ENCODE measurements at places on chromosomes 5 and 9.
A peak's percentile ranks its signal among the peaks of the same experiment; 100 is the strongest.

DNA sequence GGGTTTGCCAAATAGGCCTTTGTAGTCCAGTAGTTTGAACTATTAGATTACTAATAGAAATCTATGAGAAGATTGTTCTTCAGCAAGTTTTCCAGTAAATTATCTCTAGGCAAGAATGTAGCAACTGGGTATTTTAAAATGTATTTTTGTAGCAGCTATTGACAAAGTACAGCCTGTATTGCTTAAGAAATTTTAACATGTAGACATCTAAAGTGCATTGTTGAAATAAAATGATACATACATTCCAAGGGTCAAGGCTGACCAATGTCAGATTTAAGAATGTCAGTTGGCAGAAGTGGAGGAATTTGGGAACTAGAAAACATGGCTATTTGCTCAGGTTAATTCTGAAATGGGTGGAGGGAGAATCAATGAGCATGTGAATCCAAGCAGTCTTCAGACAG, 57.5 kb upstream of the ZSWIM6 start:
- DNase-seq = no peak

GRCh38 chr9:138095813-138096518, 218.4 kb downstream of the CACNA1B start:
- no peak for DNase-seq

DNA sequence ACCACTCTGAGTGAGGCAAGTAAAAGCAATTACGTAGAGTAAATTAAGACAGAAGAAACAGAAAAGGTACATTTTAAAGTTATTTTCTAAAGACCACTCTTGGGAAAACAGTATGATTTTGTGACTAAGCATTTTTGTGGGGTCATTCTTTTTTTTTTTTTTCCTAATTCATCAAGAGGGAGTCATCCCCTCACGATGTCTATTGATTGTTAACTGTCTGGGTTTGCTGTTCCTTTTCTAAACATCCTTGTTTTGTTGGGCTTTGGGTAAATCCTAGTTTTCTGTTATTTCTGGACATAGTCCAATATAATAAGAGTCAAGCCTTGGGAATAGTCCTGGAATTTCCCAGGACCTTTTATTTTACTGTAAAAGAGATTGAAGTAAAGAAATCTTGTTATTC, 63.8 kb downstream of the ANKRD55 start:
- DNase-seq = no peak

- DNase-seq = no peak
These were observed 159.9 kb downstream of the TMEM38B start for GRCh38 chr9:105854026-105854782.

DNA sequence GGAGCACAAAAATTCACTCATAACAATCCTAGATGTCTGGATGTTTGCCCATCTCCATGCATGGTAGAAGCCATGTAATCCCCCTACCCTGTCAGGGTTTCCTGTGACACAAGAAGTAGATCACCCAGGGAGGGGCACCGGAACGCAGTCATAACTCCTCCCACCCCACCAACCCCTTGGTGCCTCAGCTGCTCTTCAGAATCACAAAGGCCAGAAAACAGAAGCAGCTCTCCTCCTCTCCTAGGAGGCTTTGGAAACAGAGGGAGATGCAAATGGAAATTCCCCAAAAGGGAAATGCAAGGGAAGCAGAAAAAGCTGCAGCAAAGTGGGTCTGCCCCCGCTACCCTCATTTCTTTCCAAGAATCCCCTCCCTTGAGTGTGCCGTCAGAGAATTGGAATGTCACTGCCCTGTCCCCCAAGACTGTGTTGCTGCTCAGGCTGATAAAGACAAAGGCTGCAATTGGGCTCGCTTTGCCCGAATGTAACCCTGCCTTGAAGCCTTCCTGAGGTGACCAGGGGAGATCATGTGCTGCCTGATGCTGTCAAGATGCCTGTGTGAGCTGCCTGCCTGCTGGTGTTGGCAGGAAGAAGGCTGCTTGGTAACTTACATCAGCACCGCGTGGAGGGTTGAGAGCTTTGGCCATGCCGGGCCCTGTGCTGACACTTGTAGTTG, 65.5 kb upstream of the ABCA1 start:
- no peak for DNase-seq

DNA sequence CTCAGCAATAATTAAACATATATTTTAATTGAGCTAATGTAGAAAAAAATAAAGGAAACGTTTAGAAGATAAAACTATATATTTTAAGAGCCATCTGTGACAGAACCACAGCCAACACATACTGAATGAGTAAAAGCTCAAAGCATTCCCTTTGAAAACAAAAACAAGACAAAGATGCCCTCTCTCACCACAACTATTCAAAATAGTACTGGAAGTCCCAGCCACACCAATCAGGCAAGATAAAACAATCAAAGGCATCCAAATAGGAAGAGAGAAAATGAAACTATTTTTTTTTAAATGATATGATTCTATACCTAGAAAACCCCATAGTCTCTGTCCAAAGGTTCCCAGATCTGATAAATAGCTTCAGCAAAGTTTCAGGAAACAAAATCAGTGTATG, 262.0 kb downstream of the HTR1A start:
- DNase-seq = no peak

GRCh38 chr9:128484686-128485413, 19.7 kb upstream of the GLE1 start:
- no peak for DNase-seq

DNA sequence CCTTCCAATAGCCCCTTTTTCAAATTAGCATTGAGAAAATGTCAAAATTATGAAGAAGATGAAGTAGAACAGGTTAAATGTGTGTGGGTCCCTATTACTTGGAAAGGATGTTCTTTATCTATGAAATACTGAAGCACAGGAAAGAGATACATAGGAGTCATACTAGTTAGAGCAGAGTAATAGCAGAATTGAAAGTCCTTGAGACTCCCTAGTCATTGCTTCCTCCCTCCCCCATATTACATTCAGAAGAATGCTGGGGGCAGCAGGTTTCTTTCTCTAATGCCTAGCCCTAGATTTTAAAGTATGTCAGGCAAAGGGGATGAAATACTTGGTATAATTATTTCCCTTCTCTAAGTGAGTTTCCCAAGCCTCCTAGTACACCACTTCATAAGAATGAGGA, 4.4 kb downstream of the ZCCHC9 start:
- peak; percentile 59 for DNase-seq

- DNase-seq = no peak
These were observed 54.0 kb upstream of the STOM start for GRCh38 chr9:121424024-121424432.

DNA sequence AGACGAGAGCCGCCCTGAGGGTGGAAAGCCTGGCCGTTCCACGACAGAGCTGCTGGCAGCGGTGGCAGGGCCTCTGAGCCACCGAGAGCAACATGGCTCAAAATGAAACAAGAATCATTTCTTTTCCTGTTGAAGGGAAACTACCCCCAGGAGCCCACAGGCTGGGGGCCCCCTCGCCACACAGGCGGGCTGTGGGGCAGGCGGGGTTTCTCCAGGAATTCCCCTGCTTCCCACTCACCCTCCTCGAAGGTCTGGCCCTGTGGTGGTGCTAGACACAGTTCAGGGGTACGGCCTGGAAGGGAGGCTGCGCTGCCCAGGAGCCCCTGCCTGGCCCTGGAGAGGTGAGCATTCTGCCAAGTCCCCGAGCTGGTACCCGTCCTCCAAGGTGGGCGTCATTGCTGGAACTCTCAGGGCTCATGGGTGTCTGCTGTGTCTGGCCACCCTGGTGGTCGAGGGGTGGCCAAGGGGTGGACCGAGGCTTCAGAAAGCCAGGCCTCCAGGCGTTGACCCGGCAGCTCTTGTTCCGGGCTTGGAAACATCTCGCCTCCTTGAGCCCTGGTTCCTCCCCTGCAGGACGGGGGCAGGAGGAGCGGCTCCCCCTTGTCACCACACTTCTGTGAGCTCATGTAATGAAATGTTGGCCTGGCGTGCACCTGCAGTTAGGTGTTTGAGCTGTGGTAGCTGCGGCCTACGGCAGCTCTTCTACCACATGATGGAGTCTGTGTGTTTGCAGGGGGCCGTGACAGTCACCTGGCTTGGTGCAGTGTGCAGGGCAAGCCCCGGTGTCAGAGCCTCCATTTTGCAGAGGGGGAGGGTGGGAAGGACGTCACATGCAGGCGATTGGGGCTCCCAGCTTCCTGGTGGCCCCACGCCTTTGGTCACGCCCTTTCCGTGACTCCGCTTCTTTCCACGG, 65.3 kb downstream of the RXRA start:
- peak; percentile 87 for DNase-seq

DNA sequence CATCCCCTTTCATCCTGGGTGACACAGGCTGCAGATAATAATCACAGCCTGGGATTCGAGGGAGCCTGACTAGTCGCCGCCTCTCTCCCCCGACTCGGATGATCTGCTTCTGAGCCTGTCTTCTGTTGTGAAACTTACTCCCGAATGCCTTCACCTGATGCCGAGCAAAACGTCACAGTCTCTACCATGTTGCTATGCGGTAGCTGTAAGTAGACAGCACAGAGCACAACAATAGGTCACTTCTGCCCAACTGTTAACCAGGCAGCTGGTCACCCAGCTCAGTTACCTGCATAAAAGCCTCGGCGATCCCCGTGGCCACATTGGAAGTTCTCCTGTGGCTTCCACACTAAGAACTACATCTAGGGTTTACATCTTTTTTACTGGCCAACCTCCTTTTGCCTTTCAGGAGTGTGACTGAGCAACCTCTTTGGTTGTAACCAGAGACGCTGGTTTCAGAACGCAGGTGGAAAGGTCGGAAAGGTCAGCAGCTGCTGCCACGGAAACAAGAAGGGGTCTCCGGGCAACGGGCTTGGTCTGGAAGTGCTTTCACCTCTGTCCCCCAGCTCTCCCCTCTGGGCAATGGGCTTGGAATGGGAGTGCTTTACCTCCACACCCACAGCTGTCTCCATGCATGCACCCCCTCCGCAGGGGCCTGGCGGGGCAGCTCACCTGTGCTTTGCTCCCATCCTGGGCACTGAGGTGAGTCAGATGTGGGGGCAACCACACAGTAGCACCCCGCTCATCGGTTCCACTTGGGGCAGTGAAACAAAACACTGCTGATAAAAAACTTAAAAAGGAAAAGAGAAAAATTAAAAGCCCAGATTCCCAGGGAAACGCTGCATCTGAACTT, 7.6 kb upstream of the PPP1R26 start:
- no peak for DNase-seq

DNA sequence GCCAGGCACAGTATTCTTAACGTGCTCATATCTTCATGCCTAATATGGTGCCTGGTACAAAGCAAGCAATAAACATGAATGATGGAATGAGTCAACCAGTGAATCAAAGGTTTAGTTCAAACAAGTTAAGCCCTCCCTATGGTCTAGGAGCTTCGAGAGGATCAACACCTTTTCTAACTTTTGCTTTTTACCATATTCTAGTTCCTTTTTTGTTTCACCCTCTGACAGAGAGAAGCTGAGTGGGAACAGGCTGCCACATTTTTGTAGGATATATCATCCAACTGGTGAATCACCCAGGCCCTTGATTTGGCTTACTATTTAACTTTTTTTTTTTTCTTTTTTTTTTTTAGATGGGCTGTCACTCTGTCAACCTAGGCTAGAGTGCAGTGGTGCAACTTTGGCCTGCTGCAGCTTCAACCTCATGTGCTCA, 39.3 kb upstream of the TNC start:
- DNase-seq = no peak

- peak; percentile 5 for DNase-seq
These were observed 18.4 kb downstream of the AGXT2 start for GRCh38 chr5:35029333-35029732.

GRCh38 chr5:104325356-104325755, 762.8 kb upstream of the NUDT12 start:
- DNase-seq = no peak

DNA sequence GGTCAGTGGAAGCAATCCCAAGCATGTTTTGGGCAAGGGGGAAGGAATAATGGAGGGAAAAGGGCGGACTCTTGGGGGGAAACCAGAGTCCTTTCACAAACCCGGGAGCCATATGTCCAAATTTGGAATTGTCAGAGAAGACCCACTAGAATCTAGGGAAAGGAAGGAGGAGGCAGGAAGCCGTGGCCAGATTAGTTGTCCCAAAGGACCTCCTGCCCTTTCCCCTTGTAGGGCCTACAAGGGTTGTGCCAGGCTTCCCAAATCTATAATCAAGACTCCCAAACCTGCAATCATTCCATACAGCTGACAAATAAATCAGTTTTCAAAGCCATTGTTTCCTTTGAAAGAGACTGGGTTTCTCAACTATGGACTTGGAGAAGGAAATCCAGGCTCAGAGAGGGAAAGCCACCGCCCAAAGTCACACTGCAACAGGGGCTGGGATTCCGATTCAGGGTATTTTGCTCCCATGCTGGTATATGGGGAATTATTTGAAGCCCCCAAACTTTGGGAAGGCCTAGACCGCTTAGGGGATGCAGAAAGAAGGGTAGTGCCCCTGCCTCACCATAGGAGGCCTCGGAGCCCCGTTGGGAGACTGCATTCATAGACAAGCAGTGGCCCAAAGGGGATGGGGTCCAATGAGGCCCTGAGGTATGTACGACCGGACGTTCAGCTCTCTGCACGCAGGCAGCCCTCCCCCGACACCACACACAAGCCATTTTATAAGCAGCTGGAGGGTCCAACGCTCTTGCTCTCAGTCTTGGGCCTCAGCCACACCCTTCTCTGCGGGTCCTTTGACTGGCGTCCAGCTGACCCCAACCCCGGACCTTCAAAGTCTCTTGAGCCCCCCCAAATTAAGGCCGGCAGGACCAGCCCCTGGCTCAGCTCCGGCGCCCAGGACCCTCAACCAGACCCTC, 815 bp downstream of the ANXA6 start:
- DNase-seq = peak; percentile 65

DNA sequence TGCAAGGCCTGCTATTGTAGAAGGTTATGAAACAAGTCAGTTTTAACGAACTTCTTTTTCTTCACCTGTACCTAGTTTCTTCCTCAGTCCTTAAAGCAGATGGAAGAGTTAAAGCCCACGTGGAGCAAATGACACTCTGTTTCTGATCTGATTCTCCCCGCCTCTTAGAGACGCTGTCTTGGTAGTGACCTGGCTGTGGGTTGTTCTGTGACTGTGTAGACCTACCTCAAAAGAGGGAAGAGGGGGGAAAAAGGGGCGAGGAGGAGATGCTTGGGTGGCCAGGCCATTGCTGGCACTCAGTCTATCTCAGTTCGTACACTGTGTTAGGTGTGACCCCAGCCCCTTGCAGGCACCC, 610 bp downstream of the GFRA3 start:
- DNase-seq = no peak

DNA sequence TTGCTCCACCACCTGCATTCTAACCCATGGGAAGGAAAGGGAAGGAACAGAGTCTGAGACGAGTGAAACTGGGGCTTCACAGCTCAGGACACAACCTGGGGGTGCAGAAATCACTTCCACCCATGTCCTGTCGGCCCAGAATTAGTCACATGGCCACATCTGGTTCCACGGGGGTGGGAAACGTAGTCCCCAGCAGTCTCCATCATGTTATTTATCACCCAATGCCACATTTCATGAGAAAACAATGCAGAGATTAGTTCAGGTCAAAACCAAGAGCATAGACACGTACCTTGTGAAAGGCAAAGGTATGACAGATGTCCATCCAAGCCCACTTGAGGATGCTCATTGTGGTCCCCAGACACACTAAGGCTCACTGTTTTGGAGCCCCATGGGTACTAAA, 125.1 kb downstream of the MED10 start:
- no peak for DNase-seq

DNA sequence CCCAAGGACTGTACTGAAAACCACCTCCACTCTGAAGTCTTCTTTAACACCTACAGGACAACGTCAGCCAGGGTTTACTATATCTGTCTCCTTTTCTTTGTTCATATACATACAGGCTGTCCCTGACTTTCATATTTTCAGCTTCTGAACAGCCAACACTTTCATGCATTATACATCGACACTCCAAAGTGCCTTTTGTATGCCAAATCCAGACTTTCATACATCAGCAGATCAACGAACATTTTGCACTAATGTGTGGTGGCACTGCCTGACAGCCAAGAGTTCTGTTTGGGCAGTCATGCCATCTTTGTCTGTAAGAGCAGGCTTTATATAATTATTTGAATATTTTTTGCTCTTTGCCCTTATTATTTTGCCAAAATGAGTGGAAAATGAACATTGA, 487.4 kb downstream of the CETN3 start:
- DNase-seq = no peak
